DMS79 (cell line): ENCODE measurements at places on chromosomes 3 and 15.

GRCh38 chr15:58362262-58362922, 69.4 kb upstream of the LIPC start:
- DNase-seq: no peak

DNA sequence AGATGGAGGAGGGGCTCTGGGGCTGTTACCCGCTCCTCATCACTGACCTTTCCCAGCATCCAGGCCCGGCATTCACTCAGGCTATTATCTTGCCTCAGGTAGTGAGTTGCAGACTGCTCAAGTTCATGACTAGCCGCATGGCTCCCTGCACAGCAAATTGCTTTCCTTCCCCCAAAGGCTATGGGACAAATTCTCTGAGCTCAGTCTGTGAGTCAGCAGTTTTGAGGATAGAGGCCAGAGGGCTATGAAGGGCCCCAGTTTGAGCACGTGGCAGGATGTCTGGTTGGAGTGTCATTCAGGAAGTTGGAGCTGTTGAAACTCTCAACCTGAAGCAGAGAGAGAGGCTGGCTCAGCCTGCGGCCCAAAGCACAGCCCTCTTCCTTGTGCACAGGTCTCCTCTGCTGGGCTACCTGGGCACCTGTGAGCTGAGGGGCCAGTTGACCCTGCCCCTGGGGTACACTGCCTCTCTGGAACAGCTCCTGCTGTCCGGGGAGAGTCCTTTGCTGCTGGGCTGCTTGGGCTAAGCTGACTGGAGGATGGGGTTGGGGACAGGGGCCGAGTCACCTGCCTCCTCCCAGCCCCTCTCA, 7.9 kb downstream of the FAH start:
- DNase-seq: no peak

DNA sequence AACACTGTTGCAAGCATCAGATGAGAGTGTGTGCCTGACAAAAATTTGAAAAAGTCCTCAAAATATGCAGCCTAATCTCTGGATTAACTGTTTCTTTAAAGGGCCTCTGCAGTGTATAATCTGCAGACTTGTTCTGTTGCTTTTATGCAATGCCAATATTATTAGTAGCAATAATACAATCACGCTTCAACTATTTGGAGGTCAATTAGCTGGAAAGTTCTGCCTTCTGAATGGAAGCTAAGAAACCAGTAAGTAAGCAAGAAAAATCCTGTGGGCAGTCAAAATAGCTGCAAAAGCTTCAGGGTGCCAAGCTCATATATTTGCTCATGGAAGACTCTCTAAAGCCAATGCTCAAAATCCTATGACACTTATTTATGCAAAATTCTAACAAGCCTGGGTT, 153.2 kb upstream of the NR2F2 start:
- no peak for DNase-seq

DNA sequence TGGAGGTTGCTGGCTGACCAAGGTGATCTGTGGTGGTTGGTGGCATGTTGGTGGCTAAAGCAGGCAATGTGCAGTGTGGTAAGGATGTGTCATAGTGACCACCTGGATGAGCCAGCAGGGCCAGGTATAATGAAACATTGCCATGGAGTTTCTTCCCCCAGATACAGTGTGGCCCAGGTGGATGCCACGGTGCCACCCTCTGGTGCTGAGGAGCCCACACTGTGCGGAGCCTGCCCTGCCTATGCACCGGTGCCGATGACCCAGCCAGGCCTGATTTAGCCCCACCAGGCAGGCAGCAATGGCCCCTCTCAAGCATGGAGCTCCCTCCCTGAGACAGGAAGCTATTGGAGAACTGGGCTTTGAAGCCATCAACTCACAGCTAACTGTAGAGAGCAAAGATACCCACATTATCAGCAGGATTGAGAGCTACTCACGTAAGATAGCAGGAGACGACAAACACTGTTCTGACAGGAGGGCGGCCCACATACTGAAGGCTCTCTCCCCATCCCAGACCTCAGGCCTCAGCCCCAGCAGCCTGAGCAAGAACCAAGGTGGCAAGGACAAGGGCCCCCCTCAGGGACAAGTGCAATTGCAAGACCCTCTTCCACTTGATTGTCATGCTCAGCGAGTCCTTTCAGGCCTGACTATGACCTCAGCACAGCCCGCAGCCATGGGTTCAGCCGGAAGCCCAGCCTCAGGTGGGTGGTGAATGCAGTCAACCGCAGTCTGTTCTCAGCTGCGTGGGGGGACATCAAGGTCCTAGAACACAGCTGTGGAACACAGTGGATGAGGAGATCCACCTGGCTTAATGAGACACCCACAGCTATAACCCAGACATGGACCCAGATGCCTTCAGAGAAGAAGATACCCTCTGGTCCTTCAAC, 82.8 kb upstream of the CDV3 start:
- DNase-seq: no peak

- no peak for DNase-seq
These were observed 29.7 kb downstream of the HAPLN3 start for GRCh38 chr15:88865498-88866099.

GRCh38 chr3:106447723-106448301, 579.0 kb upstream of the CBLB start:
- no peak for DNase-seq

GRCh38 chr3:97970956-97971620, 1.1 kb downstream of the RIOX2 start:
- peak; percentile 12 for DNase-seq

DNA sequence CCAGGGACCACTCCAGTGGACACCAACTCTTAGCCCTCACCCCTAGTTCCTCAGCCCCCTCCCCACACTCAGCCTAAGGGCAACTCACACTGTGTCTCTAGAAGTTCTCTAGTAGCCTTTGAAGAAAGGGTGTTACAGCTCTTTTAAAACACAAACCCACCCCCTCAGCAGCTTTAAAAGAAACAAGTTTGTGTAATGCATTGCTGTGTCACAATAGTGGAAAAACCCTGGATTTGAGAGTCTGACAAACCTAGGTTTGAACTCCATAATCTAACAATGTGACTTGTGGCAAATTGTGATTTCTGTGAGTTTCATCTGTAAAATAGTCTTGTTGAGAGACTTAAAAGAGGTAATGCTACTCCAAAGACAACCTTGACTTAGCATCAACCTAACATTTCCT, 54.0 kb downstream of the PLCH1 start:
- no peak for DNase-seq

DNA sequence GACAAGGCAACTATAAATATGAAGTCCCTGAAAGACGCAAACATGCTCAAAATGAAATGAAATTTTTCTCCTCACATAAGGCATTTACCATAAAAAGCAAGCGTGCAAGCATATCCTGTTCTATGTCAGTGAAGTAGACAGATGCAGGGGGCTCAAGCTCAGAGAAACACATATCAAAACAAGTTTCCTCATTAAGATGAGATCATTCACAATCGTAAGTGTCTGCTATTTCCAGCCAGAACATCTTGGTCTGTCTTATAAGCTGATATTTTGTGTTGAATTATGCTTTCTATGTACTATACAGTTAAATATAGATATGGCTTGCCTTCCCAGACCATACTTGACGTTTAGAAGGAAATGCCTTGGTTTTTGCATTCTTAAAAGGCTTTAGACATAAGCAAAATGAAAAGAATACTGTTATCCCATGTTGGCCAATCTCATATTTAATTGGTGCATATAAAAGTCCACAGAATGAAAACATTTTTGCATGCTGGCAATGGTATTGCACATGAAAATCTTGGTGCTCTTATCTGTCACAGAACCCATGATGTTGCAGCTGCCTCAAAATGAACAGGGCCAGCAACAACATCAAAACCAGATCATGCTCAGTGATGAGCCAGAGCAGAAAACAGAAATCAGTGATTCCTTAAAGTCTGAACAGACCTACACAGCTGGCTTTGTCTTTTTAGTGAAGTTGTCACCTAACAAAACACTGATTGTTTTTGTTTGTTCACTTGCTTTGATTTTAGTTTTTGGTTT, 65.4 kb downstream of the SIDT1 start:
- no peak for DNase-seq
